ENCODE measurements at places on chromosomes 6 and 20. TPM values are rescaled to one million over a fixed set of nuclear protein-coding genes. Genes with fewer than 3 reads are reported as not detected.

DNA sequence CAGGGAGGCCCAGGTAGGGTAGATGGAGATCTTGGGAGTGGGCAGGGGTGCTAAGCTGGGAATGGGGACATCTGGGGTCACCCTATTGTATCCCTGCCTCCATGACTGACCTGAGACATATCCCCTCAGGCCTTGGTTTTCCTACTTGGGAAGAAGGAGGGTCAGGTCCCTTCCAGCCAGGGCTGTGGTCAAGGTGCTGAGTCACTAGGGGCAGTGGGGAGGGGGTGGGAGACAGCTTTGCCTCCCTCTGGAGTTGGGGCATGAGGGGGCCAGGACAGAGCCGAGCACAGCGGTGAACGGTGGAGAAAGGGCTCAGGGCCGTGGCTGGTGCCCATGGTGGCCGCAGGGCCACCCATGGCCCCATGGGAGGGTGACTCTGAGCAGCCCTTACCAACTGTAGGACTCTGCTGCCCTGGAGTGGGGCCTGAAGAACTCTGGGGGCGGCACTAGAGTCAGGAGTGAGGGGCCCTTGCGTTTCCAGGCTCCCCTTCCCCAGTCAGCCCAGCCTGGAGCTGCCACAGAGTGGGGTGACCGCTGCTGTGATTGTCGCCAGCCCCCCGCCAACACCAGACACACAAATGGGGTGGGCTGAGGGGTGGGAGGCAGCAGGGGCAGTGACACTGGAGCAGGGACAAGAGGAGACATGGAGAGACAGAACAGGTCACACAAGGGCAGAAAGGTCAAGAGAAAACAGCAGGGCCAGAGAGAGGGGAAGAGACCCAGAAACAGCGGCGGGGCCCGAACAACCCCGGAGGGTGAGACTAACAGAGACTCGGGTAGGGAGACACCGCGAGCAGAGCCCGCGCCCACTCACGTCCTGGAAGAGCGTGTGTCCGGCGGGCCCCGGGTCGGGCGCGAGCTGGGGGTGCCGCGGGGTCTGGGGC is 576 bp downstream of the NECAB3 start:
- DNase-seq = no peak

DNA sequence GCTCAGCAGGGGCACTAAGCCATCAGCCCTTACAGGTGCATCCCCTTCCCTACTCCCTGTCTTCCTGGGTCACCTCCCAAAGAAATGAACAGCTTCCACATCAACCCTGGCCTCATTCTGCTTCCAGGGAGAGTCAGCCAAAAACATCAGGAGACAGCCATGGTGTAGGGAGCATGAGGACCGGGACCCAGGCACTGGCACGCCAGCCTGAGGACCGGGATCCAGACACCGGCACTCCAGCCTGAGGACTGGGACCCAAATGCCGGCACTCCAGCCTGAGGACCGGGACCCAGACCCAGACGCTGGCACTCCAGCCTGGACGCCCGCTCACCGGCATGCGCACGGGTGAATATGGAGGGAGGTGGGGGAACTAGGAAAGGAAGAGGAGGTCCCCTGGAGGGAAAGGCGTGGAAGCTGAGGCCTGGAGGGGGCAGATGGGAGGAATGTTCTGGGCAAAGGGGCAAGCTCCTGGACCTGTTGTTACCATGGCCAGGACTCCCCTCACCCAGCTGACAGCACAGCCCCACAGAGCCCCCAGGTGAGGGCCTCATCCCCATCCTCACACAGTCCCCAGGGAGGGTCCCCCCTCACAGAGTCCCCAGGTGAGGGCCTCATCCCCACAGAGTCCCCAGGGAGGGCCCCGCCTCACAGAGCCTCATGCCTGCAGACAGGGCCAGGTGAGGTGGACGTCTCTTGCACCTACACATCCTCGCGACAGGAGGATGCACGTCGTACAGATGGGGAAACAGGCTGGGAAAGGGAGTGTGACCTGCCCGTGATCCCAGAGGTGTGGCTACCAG is 26.0 kb upstream of the MRGBP start:
- no peak for DNase-seq

Gene PSORS1C2
- total RNA-seq = not detected

DNA sequence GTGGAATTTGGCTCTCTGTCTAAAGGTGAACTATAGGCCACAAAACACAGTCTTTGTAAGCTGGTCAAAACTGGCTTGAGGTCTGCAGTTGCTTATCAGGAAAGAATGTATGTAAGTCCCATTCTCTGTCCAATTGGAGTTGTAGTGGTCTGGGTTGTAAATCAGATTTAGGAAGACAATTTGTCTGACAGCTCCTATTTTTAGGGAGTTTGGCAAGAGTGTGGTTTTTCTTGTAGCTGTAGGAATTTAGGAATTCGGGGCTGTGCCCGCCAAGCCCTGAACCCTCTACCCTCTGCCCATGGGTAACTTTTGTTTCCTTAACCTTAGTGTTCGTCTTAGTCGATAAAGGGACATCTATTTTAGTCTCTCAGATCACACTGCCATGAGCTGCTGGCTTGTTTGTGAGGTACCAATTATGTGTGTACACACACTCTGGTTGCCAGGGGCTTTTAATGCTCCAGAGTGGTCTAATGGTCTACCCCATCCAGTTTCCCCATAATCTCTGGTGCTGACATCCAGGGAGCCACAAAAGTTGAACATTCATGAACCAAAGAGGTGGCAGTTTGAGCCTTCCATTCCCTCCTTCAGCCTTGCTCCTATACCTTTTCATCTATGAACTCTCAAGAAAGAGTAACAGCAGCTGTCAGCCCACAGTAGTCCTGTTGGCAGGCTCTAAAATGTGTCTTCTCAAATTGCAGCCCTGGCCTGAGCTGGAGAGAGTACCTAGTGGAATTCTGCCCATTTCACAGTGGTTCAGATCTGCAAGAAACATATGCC is 93.0 kb downstream of the ANKRD6 start:
- DNase-seq = no peak

Gene FAM83D
- 23.5 TPM for total RNA-seq

- no peak for DNase-seq
Measured at GRCh38 chr20:50517817-50518154, 7.6 kb downstream of the PTPN1 start.

DNA sequence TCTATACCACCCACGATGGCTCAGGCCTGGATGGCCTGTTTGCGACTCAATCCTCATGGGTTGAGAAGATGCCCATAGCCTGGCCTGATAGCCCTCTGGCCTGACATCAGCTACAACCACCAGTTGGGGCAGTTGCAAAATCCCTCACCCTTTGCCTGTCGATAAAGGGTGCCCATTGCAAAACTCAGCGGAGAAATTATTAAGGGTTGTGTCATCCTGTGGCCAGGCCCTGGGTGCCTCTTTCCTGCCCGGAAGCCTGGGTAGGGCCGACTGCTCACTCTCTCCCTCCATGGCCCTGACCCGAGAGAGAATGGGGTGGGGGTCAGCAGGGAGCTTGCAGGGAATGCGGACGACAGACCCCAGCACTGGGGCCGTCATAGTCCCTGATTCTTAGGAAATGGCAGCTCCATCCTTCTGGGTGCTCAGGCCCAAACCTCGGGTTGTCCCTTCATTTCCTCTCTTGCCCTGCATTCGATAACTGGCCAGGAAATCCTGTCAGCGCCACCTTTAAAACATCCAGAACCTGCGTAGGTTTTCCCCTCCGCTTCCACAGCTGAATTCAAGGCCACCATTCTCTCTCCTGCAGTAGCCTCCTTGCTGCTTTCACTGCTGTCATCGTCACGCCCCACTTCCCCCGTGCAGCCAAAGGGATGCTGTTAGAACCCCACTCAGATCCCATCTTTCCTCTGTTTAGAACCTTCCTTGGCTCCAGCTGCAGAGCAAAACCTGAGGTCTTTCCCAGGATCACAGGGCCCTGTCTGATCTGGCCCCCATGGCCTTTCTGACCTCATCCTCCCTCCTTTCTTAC is 31.1 kb downstream of the CEBPB start:
- no peak for DNase-seq

Measured in dermis blood vessel endothelial cell (primary cell).